ENCODE measurements at places on chromosomes 1 and 21. TPM values are rescaled to one million over a fixed set of nuclear protein-coding genes. Genes with fewer than 3 reads are reported as not detected.

GIPC2 gene
- total RNA-seq = 0.04 TPM

TINAGL1 gene
- total RNA-seq = not detected

DNAJC11 gene
- total RNA-seq = 36.3 TPM

SYNC gene
- not detected for total RNA-seq

LRRC8B gene
- total RNA-seq = 14.8 TPM

TBX19 gene
- 1.1 TPM for total RNA-seq

CELA3B gene
- not detected for total RNA-seq

- H3K4me1 ChIP-seq = no peaks in the 10 kb centered on the region
- DNase-seq = no peak
- H3K27ac ChIP-seq = no peak overlapping the region
- peaks cover 91% of the 10 kb centered on the region for H3K36me3 ChIP-seq
Measured at GRCh38 chr1:24659166-24659904, 16.2 kb downstream of the SRRM1 start.

- H3K4me1 ChIP-seq = no peaks in the 10 kb centered on the region
- DNase-seq = no peak
- H3K36me3 ChIP-seq = no peaks in the 10 kb centered on the region
- no peak overlapping the region for H3K4me3 ChIP-seq
Measured at GRCh38 chr1:48030696-48031365, 33.6 kb upstream of the TRABD2B start.

GRCh38 chr1:163813251-163813650 is 491.5 kb downstream of the NUF2 start:
- no peaks in the 10 kb centered on the region for H3K36me3 ChIP-seq
- no peak overlapping the region for H3K4me3 ChIP-seq
- no peaks in the 10 kb centered on the region for H3K4me1 ChIP-seq
- DNase-seq = no peak
- H3K27ac ChIP-seq = no peak overlapping the region
- no peaks in the 10 kb centered on the region for H3K27me3 ChIP-seq

GRCh38 chr1:225462714-225463574 is 35.1 kb upstream of the LBR start:
- H3K4me3 ChIP-seq = no peak overlapping the region
- no peak for DNase-seq
- no peaks in the 10 kb centered on the region for H3K27me3 ChIP-seq
- H3K4me1 ChIP-seq = peaks cover 15% of the 10 kb centered on the region

GRCh38 chr1:231720652-231721325 is 94.2 kb downstream of the DISC1 start:
- no peak for DNase-seq
- H3K4me1 ChIP-seq = peaks cover 22% of the 10 kb centered on the region
- no peaks in the 10 kb centered on the region for H3K27me3 ChIP-seq
- H3K27ac ChIP-seq = no peak overlapping the region
- H3K4me3 ChIP-seq = no peak overlapping the region
- no peaks in the 10 kb centered on the region for H3K36me3 ChIP-seq

DNA sequence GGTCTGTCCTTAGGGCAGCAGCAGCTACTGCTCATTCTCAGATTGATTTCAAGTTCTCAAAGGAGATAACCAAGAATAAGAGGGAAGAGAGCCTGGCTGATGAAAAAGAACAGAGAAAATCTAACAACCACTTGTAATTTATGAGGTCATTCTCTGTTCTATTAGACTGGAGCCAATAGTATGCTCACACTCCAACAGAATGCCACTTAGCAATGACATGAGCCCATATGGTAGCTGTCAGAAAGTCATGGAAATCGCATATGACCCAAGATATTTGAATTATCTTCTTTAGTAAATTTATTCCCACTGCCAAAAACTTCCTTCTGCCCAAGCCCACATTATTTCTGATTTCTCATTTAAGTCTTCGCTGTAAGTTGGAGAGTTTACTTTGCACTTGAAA is 53.7 kb upstream of the PLA2G4A start:
- H3K4me3 ChIP-seq = no peak overlapping the region
- H3K27ac ChIP-seq = no peak overlapping the region
- H3K4me1 ChIP-seq = no peaks in the 10 kb centered on the region
- H3K36me3 ChIP-seq = no peaks in the 10 kb centered on the region
- peak; percentile 32 for DNase-seq

- H3K4me3 ChIP-seq = no peak overlapping the region
- no peak overlapping the region for H3K27ac ChIP-seq
Measured at GRCh38 chr1:54791880-54792522, 9.1 kb downstream of the TTC22 start.

DNA sequence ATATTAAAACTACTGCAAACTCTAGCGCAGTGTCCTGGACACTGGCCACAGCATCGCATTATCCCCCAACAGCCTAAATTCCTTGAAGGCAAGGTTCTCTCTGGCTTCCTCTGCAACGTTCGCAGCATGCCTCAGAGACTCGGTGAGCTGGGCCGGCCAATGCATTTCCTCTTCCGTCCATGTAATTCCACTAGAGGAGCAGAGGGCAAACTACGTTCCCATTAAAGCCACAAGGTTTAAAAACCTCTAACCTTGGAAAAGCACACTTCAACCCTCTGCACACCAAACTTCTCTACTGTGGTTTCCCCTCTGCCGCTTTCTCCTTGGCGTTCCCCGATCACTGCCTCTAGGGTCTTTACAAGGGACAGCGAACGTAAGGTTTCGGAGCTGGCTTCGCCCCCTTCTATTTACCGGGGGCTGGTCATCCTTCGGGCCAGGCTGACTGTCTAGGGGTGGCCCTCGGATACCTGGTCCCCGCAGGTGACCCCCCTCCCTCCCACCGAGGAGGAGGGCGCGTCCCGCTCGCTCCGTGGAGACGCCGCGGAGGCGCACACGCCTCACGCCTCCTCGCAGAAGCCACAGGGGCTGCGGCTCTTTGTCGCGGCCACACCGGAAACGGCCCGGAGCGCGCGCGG is 456 bp upstream of the SMYD2 start:
- H3K4me3 ChIP-seq = peak overlapping the region; percentile 84
- no peaks in the 10 kb centered on the region for H3K27me3 ChIP-seq
- H3K27ac ChIP-seq = no peak overlapping the region
- no peaks in the 10 kb centered on the region for H3K36me3 ChIP-seq

DNA sequence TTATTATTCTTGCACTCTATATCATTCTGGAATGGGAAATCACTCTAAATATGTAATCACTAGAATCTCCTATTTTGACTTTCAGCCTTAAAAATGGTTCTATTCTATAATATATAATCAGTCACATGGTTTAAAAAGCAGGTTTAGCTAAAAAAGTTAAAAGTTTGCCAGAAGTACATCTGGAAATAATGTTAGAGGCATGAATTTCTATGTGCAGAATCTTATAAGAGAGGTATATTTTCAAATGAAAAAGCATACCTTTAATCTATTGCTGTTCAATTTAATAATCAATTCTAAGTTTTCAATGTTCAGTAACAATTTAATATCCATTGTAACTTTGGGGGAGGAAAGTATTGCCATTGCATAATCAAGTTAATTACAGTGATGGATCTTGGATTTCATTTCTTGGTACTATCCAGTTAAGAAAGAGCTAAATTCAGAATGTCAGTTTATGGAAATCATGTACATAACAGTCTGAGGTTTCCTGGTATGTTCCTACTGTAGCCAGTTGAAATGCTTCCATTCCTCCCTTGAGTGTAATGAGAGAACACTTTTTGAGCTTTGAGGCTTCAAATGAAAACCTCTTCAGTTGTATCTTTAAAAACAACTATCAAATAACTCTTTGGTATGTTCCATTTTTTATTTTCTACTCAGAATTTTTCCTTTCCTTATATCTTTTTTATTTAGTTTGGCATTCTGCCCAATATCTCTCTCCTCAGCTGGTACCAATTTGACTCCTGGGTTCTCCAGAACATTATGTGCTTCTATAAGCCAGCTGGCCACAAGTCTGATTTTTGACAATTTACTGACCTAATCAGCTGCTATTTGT is 175.7 kb upstream of the COL11A1 start:
- H3K4me3 ChIP-seq = no peak overlapping the region
- no peak overlapping the region for H3K27ac ChIP-seq
- DNase-seq = no peak
- H3K36me3 ChIP-seq = no peaks in the 10 kb centered on the region
- H3K4me1 ChIP-seq = no peaks in the 10 kb centered on the region

GRCh38 chr1:15592285-15592684 is 7.4 kb upstream of the AGMAT start:
- H3K27ac ChIP-seq = no peak overlapping the region
- no peaks in the 10 kb centered on the region for H3K27me3 ChIP-seq
- DNase-seq = no peak
- no peak overlapping the region for H3K4me3 ChIP-seq
- no peaks in the 10 kb centered on the region for H3K36me3 ChIP-seq

DNA sequence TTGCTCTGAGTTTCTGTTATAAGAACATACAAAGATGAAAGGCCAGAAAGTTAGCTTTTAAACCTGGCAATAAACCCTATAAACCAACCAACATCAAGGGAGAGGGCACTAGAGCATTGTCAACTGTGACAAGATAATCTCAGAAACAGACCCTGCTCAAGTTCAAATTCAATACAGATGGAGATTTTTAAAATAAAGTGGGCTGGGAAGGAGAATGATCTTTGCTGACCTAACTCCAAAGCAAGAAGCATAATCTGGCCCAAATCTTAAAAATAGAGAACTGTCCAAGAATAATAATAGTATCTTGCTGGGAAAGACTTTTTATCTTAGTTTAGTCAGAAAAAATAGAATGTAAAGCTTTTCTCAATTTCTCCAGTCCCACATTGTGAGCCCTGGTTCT is 485.5 kb downstream of the DISC1 start:
- no peaks in the 10 kb centered on the region for H3K4me1 ChIP-seq
- no peak for DNase-seq
- H3K27ac ChIP-seq = no peak overlapping the region
- H3K4me3 ChIP-seq = no peak overlapping the region
- H3K36me3 ChIP-seq = no peaks in the 10 kb centered on the region
- H3K27me3 ChIP-seq = no peaks in the 10 kb centered on the region

DNA sequence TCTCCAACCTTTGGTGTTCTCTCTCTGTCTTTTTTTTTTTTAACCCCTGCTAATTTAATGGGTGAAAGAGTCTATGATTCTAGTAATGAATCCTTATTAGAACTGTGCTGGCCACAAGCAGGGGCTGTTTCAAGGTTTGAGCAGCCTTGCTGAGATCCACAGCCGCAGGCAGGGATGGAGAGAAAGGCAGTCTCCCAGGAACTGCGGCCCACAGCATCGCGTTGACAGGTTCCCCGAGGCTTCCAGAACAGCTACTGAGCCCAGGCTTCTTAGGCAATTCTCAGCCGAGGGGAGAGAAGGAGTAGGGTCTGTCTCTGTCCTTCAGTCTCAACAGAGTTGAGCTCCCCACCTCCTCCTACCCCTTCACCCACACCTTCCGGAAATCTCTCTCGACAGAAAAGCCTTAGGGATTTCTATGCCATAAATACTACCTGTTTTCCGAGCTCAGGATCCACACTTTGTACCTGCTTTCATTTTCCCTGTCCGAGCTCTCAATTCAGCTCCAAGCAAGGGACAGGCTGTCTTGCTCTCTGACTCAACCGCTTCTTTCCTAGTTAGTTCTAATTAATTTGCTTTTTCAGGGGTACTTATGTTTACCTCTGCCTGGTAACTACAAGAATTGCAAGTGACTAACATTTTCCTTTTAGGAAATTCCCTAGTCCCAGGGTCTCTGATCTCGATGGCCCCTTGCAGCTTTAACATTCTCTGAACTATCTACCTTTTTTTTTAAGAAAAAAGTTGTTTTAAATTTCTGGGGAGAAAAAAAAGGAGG is 6.7 kb upstream of the CASZ1 start:
- no peaks in the 10 kb centered on the region for H3K27me3 ChIP-seq
- H3K27ac ChIP-seq = no peak overlapping the region
- no peak for DNase-seq
- no peaks in the 10 kb centered on the region for H3K36me3 ChIP-seq

GRCh38 chr1:56904663-56905397 is 50.2 kb downstream of the C8A start:
- no peak overlapping the region for H3K27ac ChIP-seq
- H3K4me1 ChIP-seq = no peaks in the 10 kb centered on the region
- DNase-seq = no peak
- H3K4me3 ChIP-seq = no peak overlapping the region

DNA sequence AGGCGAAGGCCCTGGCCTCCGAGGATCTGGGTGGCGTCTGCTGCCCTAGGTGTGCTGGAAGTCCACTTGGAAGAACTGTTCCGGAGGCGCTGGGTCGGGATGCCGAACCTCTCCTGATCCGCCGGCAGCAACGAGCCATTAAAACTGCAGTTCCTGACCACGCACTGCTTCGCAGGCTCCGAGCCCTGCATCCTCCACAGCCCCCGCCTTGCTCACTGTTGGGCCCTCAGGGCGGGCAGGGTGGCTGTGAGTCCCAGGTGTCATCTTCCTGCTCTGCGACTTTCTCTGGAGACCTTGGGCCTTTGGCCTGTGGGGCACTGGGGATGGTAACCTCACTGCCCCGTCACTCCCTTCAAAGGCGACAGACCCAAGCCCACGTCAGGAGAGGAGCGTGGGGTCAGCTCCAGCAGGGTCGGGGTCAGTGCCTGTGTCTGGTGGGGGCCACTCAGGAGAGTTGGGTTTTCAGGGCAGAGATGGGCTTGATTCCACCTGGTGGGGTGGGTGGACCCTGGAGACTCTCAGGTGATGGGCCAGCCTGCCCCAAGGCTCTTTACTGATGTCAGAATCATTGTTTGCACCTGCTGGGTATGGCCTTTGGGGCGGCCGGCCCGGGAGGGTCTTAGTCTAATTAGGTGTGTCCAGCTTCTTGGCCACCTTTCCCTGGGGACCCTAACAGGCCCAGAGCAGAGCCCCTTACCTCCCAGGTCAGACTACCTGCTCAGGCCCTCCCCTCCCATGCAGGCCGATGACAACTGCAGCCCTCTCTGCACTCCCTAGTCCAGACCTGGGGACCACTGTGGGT is 3.1 kb downstream of the PRXL2B start:
- no peak for DNase-seq
- H3K27ac ChIP-seq = no peak overlapping the region
- H3K4me1 ChIP-seq = peaks cover 11% of the 10 kb centered on the region

GRCh38 chr1:1554926-1555915 is 14.8 kb upstream of the TMEM240 start:
- no peak overlapping the region for H3K27ac ChIP-seq
- H3K4me3 ChIP-seq = no peak overlapping the region
- H3K36me3 ChIP-seq = no peaks in the 10 kb centered on the region

DNA sequence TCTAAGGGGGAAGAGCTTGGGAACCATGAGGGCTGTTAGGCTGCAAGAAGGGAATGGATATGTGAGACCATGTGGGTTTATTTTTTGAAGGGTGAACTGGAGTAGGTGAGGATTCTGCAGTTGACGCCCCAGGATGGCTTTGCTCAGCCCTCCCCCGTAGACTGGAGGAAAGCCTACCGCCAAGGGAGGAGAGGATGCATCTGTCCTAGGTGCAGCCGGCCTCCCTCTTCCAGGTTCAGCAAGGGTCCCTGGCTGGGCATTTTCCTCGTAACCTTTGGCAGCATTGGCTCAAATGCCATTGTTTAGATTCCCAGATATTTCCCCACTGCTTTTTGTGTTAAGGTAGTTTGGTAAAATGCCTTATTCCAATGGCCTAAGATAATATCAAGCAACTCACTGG is 16.6 kb downstream of the TFF3 start:
- peaks cover 5% of the 10 kb centered on the region for H3K4me1 ChIP-seq
- H3K36me3 ChIP-seq = no peaks in the 10 kb centered on the region
- no peak overlapping the region for H3K4me3 ChIP-seq
- no peaks in the 10 kb centered on the region for H3K27me3 ChIP-seq
- no peak overlapping the region for H3K27ac ChIP-seq

Data from Karpas-422 (cell line).